ENCODE measurements at places on chromosomes 2 and 18.

GRCh38 chr2:68662466-68662865 is 19.1 kb downstream of the PROKR1 start:
- DNase-seq: no peak

- DNase-seq: no peak
These were observed 198.0 kb downstream of the HDAC4 start for GRCh38 chr2:239202836-239203235.

DNA sequence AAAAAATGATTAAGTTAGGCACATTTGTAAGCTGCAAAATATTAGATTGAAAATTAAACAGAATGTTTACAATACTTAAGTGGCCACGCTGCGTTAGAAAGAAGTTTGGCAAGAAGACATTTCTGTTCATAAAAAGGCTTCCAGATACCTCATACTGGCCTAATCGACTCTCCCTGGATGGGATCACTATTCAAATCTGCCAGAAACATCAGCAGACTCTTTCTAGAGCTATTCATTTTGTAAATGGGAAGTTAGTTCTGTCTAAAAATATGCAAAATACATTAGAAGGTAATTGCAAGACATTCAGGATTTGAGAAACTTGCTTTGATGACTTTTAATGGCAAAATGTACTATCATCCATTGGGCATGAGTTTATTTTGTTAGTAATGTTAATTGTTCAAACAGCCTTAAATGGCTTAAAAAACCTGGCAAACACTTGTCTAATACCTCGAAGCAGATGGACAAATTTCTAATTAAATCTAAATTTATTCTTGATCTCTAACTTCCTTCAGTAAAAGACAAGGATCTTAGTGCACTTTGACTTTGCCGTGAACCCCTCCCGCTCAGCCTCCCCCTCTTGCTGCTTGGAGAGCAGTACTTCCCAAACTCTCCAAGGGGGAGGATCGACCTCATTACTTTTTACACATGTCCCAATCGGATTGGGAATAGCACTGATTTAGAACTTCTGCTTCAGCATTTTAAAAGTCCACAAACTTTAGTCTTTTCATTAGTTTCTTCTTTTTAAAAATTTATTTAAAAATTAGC is 103.5 kb downstream of the SMIM21 start:
- DNase-seq: no peak

DNA sequence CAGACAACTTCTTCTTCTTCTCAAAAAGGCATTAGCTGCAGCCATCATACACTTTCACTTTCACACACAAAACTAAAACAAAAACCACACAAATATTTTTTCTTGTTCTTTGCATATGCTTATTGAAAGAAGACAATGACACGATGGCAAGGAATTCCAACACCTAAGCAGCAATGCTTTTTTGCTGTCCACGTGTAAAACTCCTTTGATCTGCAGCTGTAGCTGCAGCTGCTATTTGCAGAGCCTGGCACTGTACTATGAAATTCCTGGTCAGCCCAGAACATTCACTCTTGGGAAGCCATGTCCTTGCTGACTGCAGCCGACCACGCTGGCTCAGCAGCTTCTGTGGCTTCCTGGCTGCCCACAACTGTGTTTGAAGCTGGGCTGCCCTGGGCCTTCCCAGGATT is 316.2 kb downstream of the CDH2 start:
- no peak for DNase-seq

DNA sequence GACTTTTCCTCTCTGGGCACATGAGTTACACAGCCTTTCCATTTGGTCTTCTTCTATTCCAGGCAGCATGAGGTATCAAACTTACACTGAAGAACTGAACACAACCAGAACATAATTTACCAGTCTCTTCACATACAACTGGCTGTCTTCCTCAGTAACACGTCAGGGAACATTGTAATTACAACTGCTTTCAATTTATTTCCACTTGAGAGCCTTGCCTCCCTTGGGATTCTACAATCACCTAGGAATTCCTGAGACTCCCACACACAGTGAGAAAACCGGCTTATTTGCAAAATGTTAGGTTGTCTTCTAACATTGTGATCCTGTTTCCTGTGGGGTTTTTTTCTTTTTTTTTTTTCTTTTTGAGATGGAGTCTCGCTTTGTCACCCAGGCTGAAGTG is 149.9 kb downstream of the TMX3 start:
- DNase-seq: no peak

DNA sequence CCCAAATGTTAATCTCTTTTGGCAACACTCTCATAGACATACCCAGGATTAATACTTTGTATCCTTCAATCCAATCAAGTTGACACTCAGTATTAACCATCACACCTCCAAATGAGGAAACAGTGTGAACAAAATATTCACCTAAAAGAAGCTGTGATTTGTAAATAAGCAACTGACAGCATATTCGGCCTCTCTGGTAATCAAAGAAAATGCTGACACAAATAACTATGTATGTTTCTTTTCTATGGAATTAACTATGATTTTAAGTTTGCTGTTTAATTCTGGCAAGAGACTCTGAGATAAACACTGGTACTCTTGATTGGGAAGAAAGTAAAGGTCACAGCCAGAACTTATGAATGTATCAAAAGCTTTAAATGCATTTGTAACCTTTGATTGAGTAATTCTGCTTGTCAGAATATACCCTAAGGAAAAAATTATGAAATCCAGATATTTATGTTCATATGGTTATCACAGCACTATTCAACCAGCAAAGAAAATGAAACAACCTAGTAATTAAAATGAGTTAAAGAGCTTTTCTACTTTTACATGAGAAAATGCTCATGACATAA is 3.6 kb upstream of the GYPC start:
- no peak for DNase-seq

GRCh38 chr2:176317623-176318065 is 48.4 kb downstream of the MTX2 start:
- DNase-seq: no peak

- no peak for DNase-seq
These were observed 12.6 kb upstream of the KDSR start for GRCh38 chr18:63379639-63379962.

- no peak for DNase-seq
These were observed 43.0 kb downstream of the EFEMP1 start for GRCh38 chr2:55880416-55881143.

DNA sequence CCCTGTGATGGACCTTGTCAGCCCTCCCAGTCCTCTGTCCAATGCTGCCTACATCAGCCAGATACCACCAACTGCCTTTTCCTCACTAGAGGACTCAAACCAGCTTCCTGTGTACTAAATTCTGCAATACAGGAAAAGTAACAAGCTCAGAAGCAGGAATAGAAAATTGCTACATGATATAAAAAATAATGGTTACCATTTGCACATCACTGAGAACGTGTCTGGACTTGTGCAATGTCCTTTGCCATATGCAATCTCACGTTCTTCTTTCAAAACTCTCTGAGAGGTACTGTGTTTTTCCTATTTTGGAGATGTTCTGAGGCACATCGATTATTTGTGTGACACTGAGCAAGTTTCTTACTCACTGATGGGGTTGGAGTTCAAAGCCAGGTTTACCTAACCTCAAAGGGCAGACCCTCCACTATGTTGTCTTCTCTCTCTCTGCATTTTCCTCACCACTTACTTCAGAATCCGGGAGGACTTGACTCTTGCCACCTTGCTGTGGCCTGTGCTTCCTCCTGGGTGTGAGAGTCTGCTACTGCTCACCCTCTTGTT is 12.1 kb downstream of the UPP2 start:
- DNase-seq: no peak

GRCh38 chr18:33812186-33812585 is 234.2 kb downstream of the ASXL3 start:
- DNase-seq: no peak

- no peak for DNase-seq
These were observed 9.0 kb downstream of the DCDC2C start for GRCh38 chr2:3712424-3712823.

GRCh38 chr2:216658757-216659156 is 25.5 kb downstream of the IGFBP2 start:
- no peak for DNase-seq

DNA sequence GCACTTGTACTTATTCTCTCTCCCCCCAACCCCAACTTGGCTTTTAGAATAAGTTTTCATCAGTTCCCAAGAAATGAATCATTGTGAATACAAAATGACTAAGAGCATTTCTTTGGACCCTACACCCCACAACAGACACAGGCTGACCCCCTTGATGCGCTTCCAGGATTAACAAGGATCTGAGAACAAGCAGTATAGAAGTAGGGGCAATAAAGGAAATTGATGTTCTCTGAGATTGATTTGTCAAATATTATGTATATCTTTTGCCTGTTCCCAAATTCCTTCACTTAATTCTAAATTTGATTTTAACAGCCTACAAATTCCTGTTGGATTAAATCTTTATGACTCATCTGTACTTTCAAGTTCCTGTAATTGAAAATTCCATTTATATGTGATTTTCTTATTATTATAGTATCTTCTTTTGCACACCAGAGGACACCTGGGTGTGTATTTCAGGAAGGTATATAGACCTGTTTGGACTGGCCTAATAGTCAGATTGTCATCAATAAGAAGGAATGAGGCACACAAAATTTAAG is 10.2 kb upstream of the PTPN4 start:
- no peak for DNase-seq
